ENCODE measurements at places on chromosomes 1 and 21.

DNA sequence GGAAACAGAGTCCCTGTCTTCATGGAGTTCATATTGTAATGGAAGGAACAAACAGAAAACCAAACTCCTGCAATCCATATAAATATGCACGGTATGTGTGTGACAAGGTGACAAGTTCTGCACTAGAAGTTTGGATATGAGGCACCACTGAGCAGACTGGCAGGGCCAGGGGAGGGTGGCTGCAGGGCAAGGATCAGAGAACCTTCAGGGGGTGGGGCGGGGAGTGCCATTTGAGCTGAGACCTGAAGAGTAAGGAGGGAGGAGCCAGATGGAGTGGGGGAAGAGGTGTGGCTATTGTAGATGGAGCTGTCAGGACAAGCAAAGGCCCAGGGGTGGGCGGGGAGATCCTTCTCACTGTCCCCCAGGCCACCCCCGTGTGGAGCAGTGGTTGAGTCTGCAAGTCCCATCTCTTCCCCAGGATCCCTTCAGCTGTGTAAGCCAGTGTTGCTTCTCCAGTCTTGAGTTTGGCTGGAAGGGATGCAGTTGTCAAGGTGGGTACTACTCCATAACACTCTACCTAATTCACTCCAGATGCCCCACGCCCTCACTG lies 76.4 kb downstream of the ATP5PO start:
- no peak for DNase-seq

DNA sequence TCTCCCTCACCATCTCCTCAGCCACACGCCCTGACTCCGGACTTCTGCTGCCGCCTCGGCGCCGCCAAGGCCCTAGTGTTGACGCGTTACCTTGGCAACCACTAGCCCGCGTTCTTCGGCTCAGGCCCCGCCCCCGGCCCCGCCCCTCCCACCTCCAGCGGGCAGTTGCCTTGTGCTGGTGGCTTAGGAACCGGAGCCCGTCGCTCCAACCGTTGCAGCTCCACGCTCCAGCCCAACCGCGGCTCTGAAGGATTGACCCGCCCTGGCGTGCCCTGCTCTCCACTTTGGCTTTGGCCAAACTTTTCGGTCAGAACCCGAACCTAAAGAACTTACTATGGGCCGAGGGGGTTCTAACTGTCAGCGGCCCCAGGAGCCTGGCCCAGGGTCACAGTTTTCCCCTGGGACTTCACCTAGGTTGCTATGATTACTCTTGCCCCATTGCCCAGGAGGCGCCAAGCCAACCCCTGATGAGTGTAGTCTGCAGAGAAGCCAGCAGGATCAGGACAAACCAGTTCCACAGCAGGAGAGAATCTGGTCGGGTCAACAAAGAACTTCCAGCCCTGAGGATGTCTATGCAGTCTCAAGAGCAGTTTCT lies at the start of gene CFAP45:
Gene CFAP45, minus strand, starts transcription at position 80 of the 595 bp plus-strand sequence. Its CDS starts 67 bp downstream, at position 13.
- DNase-seq: no peak

DNA sequence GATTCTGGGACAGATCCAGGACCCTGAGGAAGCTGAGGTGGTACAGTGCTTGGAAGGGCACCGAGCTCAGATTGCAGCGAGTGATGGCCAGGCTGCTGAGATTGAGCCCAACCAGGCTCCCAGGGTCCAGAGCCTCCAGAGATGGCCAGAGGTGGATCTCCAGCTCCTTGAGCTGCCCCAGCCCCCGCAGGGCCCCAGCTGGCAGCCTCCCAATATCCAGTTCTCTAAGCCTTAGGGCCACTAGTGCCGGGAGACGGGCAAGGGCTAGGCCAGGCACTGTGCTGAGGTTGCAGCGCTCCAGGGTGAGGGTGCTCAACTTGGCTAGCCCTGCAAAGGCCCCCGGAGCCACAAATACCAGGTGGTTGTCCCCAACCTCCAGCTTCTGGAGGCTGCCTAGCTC lies 3.4 kb downstream of the LINGO4 start:
- no peak for DNase-seq

- DNase-seq: no peak
Measured at GRCh38 chr1:197951089-197951488, 33.9 kb downstream of the LHX9 start.

DNA sequence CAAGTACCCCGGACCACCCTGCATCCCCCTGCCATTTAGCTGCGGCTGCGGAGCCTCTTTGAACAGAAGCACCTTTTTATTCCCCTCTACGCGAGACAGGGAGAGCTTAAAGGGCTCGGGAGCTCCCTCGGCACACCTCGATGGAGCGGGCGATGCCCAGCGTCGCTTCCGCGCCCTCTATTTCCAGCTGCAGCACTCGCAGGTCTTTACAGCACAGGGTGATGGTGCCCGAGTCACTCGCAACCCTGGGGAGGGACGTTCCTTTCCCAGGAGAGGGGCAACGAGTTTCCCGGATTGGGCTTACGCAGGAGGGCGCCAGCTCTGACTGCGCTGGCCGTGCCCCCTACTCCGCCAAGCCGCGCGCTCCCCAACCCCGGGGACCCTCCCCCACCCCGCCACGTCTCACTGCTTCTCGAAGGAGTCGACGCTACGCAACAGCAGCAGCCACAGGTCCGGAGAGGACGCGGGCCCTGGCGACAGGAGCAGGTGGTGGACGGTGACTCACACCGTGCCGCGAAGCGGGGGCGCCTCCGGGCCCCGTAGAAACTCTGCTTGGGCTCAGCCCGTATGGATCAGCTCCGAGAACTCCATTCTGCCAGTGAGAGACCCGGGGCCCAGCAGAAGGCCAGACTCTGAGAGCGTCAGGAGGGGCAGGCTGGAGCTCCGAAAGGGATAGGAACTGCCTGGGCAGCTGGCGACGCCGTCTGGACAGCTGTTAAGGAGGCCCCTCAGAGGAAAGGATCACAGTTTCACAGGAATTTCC lies 5.8 kb upstream of the FAM167B start:
- DNase-seq: no peak

DNA sequence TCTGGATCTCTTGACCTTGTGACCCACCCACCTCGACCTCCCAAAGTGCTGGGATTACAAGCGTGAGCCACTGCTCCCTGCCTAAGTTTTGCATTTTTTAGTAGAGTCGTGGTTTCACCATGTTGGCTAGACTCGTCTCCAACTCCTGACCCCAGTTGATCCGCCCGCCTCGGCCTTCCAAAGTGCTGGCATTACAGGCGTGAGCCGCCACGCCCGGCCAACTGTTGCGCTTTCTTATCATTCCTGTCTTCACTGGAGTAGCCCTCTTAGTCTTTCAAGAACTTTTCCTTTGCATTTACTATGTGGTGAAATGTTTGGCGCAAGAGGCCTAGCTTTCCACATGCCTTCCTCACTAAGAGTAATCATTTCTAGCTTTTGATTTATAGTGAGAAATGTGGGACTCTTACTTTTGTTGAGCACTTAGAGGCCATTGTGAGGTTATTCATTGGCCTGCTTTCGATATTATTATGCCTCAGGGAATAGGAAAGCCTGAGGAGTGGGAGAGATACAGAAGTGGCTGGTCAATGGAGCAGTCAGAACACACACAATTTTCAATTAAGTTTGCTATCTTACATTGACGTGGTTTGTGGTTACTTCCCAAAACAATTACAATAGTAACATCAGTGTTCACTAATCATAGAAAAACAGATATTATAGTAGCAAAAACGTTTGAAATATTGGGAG lies 111.0 kb downstream of the ZMYM4 start:
- no peak for DNase-seq

GRCh38 chr1:62037274-62037673 lies 157.4 kb upstream of the L1TD1 start:
- peak; percentile 2 for DNase-seq

DNA sequence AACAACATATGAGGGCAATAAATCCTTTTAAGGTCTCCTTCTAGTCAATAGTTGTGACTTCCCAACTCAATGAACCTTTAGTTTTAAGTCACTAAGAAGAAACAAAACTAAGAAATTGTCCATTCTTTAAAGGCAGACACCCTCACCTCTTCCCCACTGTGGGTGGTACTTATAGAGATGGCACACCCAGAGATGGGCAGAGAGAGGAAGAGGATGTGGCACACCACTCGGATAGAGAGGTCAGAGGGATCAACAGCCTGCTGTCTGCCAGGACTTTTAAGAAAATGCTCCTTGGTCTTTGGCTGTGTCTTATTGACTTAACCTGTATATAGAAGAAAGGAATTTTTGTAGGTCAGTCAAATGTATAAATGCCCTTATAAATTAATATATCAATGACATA lies 45.1 kb downstream of the FASLG start:
- DNase-seq: no peak

Data from caudate nucleus (tissue), 63 donors.